ENCODE measurements at places on chromosomes 16 and 17.

DNA sequence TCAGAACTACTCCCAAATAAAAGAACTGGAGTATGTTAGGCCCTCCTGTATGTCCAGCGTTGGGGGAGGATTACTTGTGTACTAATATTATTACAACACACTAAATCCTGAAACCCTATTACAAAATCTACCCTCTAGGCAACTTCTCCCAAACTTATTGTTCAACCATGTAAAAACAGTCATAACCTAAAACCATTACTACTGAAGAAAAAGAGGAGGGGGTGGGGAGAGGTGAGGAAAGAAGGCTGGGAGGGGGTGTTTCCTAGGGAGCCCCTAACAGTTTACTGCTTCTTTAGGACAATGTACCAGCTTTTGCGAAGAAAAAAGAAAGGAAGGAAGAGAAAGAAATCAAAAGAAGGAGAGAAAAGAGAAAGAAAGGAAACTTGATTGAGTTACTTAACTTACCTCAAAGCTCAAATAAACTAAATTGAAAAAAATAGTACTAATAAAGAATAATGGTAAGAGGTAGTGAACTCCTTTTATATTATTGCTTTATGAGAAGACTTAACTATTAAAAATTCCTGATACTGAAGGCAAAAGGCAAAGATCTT is 2.3 kb downstream of the SALL1 start:
- peak; percentile 40 for DNase-seq

DNA sequence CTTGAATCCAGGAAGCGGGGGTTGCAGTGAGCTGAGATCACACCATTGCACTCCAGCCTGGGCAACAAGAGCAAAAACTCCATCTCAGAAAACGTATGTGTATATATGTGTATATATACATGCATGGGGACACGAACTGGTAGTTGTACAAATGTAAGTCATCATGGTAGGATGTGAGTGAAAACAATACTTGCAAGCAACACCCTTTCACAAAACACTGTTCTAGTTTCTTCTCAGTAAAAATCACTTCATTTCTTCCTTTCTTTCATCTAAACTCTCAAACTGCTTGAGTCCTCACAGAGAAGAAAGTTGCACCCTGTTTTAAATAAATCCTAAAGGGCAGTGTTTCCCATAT is 51.8 kb downstream of the METTL16 start:
- no peak for DNase-seq

DNA sequence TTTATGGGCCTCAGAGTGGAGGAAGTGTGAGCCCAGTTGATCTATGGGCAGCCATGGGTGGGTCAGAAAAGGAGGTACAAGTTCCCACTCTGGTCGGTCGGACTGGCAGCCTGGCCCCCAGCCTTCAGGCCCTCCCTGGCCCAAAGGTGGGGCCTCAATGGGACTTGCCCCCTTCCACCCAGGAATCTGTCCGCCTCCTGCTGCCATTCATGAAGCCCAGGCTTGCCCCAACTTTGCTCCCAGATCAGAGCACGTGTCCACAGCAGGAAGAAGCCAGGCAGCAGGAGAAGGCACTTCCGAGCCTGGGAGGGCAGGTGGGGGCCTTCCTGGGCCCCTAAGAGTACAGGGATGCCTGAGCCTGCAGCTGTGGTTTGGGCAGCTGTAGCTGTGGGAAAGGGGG is 3.0 kb upstream of the CMTM3 start:
- DNase-seq, result no peak

- no peak for DNase-seq
Measured at GRCh38 chr17:69450918-69451317, 36.4 kb downstream of the MAP2K6 start.

DNA sequence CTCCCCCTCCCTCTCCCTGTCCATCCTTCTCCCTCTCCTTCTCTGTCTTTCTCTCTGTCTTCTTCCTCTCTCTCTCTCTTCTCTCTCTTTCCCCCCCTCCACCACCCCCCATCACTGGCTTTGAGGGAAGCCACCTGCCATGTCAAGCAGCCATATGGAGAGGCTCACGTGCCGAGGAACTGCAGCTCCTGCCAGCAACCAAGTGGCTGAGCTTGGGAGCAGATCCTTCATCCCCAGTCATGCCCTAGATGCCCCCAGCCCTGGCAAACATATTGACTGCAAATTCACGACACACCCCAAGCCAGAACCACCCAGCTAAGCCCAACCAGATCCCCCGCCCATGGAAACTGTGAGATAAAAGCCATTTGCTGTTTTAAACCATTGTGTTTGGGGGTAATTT is 40.9 kb upstream of the RBFOX3 start:
- DNase-seq, result no peak

- peak; percentile 73 for DNase-seq
Measured at GRCh38 chr16:69859105-69859989, 91.8 kb upstream of the CLEC18A start.

DNA sequence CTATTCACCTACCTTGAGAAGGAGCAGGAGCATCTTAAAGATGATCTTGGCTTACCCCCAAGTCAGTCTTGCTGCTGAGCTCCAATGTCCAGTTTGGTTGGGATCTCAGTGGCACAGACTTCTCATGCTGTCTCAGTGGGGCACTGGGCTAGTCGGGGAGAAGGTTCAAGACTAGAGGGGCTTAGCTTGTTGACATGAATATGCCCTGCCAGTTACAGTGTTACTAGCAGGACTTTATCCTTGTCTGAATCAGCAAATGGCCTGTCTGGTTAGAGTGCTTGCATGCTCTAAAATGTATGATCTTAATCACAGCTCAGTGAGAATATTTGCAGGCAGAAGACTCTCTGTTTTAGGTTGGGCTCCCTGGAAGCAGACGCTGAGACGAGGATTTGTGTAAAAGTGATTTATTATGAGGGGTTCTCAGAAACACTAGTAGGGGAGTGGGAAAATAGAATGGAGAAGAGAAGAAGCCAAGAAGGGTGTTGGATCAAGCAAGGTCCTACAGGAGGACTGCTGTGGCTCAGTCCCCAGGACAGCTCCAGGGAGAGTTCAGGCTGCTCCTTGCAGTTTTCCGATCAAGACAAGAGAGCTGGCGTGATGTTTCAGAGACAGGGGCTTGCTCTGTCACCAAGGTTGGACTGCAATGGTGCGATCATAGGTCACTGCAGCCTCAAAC is 150.4 kb upstream of the HS3ST2 start:
- DNase-seq, result no peak

DNA sequence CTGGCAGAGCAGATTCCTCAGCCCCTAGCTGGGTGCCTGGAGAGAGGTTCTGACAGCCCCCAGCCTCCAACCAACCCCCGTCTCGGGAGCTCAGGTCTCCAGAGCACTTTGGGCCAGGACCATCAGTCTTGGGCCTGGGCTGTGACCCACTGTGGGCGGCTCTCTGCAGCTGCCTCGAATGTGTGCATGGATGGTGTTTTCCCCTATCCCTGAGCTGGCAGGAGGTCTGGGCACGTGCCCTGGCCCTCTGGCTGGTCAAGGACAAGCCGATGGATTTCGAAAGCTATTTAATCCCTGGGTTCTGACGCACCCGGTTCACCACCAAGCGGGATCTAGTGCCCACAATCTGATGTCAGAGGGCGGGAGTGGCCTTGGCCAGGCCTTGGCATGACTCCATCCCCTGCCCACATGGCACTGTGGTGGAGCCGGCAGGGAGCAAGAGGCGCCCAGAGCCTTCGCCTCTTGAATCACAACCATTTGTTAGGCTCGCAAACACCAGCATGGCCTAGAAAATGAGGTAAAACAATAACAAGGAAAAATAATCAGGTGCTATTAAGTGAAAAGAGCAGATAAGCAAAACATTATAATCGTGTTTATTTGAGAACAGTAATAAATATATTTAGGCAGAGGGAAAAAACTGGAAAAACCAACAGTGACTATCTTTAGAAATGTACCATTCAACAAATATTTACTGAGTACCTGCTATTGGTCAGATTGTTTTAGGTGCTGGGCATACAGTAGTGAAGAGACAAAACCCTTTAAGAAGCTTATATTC is 69.3 kb upstream of the TOB1 start:
- peak; percentile 91 for DNase-seq

GRCh38 chr17:28571361-28572122 is at the start of gene PIGS:
PIGS (minus strand) TSS chr17:28571524; CDS start chr17:28571496, 28 bp downstream.
- DNase-seq, result peak; percentile 91

DNA sequence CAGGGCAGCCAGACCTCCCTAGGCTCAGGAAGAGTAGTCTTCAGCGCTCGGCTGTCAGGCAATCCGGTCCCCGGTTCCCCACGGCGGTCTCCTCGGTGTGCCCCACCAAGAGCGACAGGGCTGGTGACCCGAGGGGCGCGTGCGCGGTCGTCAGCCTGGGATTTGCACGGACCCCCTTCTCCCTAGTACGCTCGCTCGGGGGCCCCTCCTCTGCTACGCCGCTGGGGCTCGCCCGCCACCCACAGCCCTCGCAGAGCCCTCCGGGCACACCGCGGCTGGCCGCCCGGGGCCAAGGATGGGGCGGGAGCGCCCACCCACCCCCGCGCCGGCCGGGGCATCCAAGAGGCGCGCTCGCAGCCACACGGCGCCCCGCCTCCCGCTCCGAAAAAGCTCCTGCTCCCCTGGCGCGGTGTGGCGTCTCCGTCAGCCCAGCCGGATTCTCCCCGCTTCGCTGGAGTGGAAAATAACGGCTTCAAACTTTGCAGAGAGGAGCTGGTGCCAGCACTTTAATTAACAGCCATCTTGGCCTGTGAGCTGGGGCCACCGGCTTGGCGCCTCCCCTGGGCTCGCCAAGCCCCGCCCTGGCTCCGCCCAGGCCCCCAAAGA is 2.1 kb upstream of the C1QL1 start:
- DNase-seq, result peak; percentile 18

- DNase-seq, result peak; percentile 72
Measured at GRCh38 chr16:50434872-50435478, 66.2 kb upstream of the BRD7 start.

DNA sequence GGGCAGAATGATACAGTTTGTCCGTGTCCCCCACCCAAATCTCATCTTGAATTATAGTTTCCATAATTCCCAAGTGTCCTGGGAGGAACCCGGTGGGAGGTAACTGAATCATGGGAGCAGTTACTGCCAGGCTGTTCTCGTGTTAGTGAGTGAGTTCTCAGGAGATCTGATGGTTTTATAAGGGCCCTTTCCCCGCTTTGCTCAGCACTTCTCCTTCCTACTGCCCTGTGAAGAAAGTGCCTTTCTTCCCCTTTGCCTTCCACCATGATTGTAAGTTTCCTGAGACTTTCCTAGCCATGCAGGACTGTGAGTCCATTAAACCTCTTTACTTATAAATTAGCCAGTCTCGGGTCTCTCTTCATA is 28.9 kb upstream of the SEC14L1 start:
- no peak for DNase-seq

GRCh38 chr16:57479205-57479975 is 6.9 kb downstream of the DOK4 start:
- no peak for DNase-seq

DNA sequence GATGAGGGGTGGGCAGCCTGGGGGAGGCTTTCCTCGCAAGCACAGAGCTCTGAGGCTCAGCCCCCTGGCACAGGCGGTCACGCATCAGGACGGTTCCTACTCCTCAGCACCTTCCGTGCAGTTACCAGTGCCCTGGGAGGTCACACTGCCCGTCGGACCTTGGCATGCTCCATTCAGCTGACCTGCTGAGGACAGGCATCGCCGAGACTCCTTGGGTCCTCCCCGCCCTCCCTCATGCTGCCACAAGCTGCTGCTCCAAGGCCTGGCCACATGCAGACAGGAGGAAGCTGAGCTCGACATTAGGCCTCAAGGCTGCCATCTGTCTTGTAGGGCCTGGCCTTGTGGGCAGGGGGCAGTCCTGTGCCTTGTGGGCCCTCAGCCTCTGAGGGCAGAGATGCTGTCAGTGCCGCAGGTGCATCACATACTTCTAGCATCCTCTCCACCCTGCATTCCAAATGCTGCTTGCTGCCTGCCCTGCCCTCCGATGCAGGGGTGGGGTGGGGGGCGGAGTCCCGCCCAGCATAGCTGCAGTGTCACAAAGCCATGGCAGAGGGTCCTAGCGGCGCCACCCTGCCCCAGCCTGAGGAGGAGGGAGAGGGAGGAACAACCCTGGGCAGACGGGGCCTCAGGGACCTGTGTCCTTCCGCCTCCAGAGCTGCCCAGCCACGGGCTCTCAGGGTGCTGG is 9.3 kb downstream of the C16orf90 start:
- no peak for DNase-seq

DNA sequence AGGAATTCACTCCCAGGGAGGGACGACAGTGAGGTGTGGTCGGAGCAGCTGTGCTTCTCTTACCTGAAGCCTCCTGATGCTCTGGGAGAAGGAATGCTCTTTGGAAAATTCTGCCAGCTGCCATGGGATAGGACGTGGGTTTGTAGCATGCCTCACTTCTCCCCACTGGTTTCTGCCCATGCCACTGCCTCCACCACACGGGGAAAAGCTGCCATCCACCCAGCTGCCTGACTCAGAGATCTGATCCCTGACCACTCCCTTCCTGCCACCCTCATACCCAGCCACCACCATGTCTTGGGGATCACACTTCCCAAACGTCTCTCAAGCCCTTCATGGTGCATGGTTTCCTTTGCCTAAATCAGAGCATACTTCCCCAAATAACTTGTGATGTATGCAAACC is 80.0 kb downstream of the CPPED1 start:
- no peak for DNase-seq

- peak; percentile 68 for DNase-seq
Measured at GRCh38 chr17:15233022-15233805, 31.9 kb downstream of the PMP22 start.

DNA sequence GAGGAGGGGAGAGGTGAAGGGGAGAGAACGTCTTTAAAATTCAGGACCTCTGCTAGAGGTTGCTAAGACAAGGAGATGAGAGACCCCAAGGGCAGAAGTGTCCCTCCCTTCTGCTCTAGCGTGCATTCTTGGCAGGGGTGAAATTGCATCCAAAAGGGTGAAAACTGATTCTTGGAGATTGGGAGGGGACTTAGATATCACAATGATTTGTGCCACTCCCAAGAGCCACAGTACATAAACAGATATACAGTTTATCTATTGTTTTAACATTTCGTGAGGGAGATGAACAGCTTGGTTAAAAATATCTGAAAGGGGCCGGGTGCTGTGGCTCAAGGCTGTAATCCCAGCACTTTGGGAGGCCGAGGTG is 12.8 kb downstream of the CAVIN1 start:
- no peak for DNase-seq

DNA sequence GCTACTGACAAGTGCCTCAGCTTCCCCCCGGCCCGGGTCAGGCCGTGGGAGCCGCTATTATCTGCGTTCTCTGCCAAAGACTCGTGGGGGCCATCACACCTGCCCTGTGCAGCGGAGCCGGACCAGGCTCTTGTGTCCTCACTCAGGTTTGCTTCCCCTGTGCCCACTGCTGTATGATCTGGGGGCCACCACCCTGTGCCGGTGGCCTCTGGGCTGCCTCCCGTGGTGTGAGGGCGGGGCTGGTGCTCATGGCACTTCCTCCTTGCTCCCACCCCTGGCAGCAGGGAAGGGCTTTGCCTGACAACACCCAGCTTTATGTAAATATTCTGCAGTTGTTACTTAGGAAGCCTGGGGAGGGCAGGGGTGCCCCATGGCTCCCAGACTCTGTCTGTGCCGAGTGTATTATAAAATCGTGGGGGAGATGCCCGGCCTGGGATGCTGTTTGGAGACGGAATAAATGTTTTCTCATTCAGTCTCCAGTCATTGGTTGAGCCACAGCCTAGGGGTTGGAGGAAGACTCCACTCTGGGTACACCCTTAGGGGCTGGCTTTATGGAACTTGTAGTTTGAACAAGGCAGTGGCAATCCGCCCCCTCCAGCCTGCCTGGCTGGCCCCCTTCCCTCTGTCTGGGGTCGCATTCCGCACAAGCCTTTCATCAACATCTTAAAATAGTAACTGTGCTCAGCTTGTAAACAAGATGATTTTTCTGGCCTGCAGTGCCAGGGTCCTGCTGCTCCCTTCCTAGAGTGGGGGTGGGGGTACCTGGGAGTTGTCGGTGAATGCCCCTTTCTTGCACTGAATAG is 4.1 kb downstream of the SYNGR2 start:
- DNase-seq, result no peak

- no peak for DNase-seq
Measured at GRCh38 chr17:62923258-62924150, 42.5 kb upstream of the TANC2 start.
